Stimulated activated CD8-positive, alpha-beta memory T cell treated with anti-CD3 and anti-CD28 coated beads, Interleukin-4, amount 100 ng/mL, for 24 hours (primary cell): ENCODE measurements at places on chromosomes 4 and X.

GRCh38 chrX:67619253-67619652, 75.4 kb downstream of the AR start:
- no peak for DNase-seq

DNA sequence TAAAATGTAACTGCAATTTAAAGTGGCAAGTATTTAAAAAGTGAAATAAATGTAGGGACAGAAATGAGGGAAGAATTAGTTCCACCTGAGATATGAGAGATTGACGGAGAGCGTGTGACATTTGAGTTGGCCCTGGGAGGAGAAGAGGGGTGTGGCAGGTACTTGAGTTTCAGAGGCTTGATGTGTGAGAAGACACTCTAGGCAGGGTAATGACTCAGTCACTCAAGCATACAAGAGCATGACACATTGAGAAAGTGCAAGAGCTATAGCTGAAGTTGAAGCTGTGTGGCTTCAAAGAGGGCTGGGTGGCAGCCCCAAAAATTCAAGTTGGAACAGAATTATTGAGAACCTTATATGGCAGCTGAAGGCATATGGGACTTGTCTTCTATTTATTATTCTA, 420.5 kb downstream of the SLITRK2 start:
- DNase-seq, result no peak

DNA sequence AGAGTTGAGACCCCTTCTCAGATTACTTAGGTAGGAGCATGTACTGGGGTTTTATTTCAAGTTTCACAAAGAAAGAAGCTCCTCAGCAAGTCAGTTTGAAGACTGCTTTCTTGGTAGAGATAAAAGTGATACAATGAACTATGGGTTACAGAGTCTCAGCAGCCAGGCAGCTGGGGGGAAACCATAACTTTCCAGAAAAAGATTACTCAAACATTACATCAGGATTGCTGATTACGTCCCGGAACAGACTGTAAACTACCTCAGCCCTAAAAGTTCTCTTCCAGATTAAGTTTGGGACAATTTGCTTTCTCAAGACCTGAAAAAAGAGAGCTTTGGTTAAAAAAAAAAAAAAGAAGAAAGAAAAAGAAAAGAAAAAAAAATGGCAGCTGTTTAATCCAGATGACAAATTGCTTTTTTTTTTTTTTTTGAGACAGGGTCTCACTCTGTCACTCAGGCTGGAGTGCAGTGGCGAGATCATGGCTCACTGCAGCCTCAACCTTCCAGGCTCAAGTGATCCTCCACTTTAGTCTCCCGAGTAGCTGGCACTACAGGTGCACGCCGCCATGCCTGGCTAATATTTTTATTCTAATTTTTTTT, 16.6 kb downstream of the SAT1 start:
- no peak for DNase-seq

GRCh38 chr4:38230121-38230801, 270.1 kb downstream of the PTTG2 start:
- no peak for DNase-seq

- no peak for DNase-seq
Measured at GRCh38 chrX:22203186-22203585, 69.5 kb upstream of the CBLL2 start.

- no peak for DNase-seq
Measured at GRCh38 chr4:115973768-115974167, 860.3 kb upstream of the NDST4 start.

DNA sequence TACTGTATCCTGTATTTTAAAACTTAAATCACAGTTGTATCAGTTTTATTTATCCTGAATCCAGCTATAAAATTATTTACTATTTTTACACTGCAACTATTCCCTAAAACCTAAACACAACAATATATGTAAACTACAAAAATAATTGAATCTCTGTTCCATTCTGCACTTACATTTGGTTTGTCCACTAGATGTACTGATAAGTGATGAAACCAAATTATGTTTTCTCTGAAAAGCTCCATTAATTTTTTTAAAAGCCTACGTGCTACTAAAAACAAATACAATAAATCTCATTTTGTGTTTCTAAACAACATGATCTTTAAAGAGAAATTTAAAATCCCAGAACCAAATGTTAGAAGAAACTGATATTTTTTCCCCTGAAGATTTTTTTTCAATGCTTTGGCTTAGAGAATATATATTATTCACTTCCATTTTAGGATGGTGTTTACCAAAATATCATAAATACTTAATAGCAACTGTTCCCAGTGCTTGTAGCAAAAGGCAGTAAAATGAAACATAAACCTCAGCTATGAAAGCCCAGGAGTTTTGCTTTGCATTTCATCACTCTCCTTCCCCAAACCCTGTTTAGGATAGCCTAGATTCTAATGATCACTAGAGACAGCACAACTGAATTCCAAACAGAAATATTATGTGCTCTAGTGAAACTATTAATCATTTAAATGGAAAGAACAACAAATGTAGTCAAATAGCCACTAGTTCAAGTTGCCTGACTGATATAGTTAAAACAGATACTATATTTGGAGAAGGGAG, 19.7 kb downstream of the ANTXR2 start:
- no peak for DNase-seq

DNA sequence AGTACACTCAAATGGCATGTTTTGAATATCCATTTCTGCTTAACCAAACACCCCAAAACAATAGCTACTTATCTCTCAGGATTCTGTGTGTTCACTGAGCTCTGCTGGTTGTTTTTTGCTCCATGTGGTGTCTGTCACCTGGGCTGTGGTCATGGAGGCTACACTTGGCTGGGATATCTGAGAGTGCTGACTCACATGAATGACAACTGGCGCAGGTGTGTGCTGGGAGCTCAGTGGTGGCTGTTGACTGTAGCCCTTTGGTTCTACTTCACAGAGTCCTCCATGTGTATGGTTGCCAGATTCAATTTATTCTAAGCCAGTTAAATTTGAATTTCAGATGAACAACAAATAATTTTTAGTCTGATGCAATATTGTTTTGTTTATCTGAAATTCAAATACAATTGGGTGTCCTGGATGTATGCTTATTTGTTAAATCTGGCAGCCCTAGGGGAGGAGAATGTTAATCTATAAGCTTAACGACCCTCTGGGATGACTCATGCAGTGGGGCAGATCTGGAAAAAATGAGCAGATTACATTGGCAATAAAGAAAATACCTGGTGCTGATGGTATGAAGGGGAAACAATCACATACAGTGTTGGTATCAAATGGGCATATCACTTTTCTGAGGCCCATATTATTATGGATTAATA, 28.2 kb upstream of the TCEAL4 start:
- DNase-seq, result no peak

GRCh38 chrX:43176686-43177085, 398.7 kb upstream of the PPP1R2C start:
- DNase-seq, result no peak

- DNase-seq, result no peak
Measured at GRCh38 chrX:13009844-13010243, 34.6 kb downstream of the FAM9C start.

GRCh38 chr4:81085291-81085690, 54.8 kb downstream of the BMP3 start:
- DNase-seq, result no peak

GRCh38 chr4:162485486-162485885, 321.7 kb upstream of the FSTL5 start:
- no peak for DNase-seq

DNA sequence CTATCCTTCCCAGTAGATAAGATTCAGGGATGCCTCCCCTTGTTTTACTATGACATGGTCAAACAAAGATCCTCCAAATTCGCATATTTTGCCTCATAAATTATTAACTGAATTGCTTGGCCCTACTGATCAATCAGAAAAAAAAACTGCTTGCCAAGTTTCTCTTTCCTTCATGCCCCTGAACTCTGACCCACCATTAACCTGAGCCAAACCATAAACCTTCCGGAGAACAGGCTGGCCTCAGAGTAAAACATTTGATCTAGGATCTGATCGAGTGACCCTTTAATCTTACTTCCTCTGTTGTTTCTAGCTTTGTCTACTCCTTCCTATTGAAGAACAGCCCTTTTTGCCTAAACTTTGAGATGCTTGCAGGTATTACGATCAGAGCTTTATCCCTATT, 209.7 kb upstream of the FAM47A start:
- no peak for DNase-seq

DNA sequence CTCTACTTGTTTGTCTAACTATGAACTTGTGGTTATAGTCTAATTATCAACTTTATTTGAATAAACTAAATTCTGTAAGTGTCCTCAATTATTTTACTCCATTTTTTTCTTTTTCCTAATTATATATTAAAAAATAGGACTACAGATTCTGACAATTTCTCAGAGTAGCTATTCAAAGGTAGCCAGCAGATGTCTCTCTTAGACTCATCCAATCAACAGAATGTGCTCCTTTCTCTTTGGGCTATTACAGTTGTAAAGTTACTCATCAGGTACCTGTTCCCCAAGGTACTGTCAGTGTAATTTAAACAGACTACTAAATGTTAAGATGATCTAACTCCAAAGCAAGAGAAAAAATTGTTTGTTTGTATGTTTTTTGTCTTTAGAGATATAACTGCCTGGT, 248.6 kb downstream of the PCDH18 start:
- no peak for DNase-seq

GRCh38 chr4:112358952-112359749, 62.0 kb downstream of the ALPK1 start:
- DNase-seq, result no peak

DNA sequence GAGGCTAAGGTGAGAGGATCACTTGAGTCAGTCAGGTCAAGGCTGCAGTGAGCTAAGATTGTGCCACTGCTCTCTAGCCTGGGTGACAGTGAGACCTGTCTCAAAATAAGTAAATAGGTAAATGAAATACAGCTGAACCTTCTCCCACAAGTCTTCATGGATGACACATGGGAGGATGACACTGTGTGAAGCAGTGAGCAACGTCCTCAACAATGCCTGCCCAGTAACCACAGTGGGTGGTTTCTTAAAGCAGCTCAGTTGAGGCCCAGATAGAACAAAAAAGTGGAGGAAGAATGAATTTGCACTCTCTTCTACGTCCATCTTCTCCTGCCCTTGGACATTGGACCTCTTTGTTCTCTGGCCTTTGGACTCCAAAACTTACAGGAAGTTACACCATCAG, 52.7 kb downstream of the MSX1 start:
- DNase-seq, result no peak

DNA sequence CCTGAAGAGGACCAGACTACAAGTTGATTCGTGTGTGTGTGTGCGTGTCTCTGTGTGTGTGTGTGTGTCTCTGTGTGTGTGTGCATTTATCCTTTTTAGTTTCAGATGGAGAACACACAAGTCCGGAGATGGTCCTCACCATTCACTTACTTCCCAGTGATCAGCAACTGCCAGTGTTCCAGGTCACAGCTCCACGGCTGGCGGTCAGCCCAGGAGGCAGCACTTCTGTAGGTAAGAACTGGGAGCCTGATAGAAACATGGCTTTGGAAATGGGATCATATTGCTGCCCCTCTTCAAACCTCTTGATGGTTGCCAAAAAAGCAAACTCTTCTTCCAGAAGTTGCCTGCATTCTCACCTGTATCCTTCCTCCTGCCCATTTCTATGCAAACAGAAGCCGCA, 122.6 kb upstream of the ANXA3 start:
- no peak for DNase-seq

DNA sequence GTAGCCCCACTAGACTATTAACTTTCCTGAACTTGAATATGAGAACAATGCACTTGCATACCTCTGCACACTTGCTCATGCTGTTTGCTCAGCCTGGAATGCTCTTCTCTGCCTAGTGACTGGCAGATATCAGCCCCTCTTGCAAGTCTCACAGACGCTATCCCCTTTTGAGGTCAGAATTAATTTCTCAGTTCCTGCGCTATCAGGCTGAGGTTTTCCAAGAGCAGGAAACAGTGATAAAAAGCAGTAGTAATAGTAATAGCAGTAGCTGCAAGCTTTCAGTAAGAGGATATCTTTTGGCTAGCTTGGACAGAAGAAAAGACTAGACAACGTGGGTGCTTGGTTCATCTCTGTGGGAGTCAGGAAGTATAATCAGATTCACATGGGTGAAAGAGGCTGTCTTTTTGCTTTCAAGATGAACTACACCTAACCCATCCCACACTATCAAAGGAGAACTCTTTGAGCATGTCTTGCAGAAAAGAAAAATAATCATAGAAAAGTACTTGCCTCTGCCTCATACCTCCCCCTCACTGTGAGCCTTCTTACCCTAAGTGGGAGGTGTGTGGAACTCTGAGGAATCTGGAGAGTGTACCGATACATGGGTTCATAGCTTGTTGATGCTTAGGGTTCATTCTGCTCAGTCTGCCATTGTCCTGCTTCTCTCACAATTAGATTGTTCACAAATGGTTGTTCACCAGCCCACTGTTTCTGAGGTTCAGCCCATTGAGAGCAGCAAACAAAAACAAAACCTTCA, 11.3 kb upstream of the DRP2 start:
- DNase-seq, result no peak

DNA sequence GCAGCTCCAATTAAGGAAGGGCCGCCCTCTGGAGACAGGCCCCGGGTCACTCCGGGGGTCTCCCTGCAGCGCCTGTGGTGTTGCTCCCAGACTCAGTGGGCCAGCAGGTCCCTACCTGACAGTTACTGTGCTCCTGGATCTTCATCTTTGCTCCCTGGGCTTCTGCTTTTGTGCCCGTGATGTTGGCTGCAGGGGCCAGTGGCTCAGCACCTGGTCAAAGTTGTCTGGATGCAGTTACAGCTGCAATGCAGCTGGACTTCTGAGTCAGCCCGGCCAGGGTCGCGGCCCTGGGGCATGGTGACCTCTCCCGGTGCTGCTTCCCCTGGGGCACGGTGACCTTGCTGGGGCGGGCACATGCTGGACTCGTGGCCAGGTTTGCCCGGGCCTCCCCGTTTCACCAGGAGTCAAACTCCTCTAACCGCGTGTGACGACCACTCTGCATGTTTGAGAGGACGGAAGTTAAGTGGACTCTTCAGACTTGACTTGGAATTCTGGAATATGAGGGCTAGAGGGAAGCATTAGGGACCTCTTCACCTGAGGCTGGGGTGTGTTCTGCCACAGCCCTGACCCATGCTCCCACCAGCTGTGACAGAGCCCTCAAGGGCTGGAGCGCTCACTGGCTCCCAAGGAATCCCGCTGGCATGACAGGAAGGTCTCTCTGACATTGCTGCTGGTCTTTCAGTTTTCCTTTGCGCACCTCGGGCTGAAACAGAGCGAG, 3.7 kb downstream of the CTAG2 start:
- no peak for DNase-seq
